ENCODE measurements at places on chromosomes 4 and X.
A peak's percentile ranks its signal among the peaks of the same experiment; 100 is the strongest.

DNA sequence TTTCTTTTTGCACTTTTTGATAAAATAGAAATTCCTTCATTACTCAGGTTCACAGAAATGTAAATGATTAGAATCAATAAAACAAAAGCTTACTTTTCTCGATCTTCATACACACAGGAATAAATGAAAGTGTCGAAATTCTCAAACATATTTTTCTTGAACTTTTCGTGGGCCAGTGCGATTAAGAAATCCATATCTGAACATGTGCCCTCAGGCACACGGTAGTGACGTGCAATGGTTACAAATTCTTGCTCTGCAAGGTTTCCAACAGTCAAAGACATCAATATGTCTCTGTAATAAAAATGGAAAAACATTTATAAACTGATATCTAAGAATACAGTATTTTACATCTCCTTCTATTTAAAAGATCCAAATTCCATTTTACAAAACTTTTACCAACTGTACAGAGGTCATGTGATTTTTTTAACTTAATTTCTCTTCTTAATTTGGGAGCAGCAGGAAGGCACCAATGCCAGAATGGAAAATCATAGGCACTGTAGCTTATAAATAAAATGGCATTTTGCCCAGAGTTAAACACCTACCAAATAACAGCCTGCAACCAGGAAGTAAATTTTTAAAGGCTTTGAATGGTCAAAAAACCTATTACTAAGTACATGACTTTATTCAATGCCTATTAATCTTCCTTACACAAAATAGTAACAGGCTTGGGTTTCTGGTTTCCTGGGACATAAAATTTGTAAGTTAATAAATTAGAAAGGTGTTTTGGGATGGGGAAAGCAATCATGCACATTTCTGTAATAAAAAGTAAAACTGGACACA is 165.0 kb downstream of the EFHC2 start:
- DNase-seq, result no peak

DNA sequence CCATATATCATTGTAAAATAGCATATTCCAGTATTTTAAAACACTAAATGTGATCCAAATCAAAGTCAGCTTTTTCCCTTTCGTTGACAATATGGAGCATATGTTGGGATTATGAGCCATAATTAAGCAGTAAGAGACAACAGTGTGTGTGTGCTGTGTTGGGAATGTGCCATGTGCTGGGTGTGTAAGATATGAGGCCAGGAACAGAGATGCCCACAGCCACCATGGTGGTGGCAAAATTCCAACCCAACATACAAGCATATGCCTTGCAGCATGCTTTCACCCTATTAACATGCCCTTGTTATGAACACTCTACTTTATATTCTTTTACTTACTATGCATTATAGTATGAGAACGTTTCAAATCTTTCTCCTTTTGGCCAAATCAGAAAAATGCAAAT is 1560.4 kb upstream of the TENM3 start:
- DNase-seq, result no peak

- DNase-seq, result peak; percentile 8
Measured at GRCh38 chrX:135740681-135741149, 27.3 kb downstream of the CT45A1 start.

DNA sequence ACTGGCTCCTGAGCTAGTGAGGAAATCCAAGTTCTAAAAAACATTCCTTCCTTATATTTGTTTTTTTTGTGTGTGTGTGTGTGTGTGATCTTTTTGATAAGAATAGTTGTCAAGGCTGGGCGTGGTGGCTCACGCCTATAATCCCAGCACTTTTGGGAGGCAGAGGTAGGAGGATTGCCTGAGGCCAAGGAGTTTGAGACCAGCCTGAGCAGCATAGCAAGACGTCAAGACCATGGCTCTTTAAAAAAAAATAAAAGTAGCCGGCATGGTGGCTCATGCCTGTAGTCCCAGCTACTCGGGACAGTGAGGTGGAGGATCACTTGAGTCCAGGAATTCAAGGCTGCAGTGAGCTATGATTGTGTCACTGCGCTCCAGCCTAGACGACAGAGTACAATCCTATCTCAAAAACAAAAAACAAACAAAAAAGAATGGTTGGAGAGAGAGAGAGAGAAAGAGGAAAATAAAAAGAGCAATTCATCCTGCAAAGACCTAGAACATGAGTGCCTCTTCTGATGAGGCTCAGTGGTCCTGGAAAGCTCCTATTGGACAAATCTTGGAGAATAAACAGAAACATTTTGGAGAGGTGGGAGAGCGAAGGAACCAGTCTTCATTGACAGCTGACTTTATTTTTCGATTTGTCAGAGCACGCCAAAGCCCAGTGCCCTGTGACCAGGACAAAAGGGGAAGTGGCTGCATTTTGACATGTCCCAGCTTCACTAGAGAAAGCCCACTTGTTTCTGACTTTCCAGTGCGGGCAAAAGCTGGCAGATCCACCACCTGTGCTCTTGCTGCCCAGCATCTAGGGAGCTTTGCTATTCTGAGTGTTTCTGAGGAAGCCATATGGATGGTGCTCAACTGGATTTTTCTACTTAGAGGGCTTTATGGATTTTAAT is 244.7 kb downstream of the PALLD start:
- no peak for DNase-seq

DNA sequence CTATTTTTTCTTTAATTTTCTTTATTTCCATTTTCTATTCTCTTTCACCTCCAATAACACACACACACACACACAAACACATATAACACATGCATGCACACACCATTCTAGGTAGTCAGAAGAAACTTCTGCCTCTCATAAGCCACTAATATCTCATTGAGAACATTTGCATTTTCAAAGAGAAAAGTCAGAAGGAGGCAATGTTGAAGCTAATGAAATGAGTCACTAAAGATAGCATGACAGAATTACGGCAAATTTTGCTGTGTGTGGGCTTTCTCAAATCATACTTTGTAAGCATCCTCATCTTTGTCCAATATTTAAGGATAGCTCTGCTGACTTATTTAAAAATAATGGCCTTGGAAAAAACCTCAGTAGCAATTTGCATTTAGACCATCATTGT is 291.3 kb downstream of the GUCY2F start:
- DNase-seq, result no peak

DNA sequence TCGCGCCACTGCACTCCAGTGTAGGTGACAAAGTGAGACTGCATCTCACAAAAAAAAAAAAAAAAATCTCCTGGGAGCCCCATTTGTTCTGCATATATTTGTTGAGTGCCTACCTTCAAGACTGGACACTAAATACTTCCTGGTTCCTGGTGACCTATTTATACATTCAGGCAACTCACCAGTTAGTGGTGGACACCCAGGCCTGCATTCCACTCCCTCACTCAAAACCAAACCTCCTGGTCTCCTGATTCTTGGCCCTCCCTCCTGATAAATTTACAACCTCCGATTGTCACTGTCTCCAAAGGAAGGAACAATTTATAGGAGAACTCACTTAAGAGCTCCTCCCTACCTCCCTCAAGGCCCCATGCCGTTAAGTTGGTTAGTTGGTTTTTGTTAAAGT is 3.1 kb downstream of the SYAP1 start:
- DNase-seq, result no peak

- no peak for DNase-seq
Measured at GRCh38 chr4:67550451-67550850, 5.1 kb upstream of the CENPC start.
